SK-N-MC (cell line): ENCODE measurements at places on chromosomes 11 and 22.

GRCh38 chr11:67055812-67056211 lies 835 bp upstream of the RHOD start:
- no peak for DNase-seq

DNA sequence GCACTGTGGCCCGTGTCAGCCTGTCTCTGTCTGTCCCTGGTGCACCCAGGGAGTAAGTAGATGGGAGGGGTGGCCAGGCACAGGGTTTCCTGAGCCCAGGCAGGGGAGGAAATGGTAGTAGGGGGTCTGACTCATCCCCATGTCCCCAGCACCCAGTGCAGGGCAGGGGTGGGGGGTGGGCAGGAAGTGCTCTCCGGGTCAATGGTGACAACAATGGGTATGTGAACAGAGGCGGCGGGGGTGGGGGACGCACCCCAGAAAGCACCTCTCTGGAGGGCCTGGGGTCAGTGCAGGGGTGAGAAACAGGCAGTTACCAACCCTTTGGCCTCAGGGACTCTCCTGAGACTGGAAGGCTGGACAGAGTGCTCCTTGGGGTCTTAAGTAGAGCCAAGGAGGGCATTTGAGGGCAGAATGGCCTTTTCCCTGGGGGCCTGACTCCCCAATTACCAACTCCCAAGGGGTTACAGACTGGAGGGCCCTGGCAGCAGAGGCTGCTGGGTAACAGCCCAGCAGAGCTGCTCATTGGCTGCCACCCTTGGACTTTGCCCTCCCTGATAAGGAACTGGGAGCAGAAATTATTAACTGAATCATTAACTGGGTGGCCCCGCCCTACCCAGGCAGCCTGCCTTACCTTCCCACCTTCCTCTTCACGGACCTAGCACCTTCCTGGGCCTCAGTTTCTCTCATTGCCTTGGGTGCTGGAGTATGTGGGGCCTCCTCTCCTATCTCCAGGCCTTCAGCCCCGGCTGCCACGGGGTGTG lies 4.2 kb downstream of the MYRF start:
- no peak for DNase-seq

GRCh38 chr11:129313541-129314297 lies 61.9 kb upstream of the BARX2 start:
- peak; percentile 18 for DNase-seq

DNA sequence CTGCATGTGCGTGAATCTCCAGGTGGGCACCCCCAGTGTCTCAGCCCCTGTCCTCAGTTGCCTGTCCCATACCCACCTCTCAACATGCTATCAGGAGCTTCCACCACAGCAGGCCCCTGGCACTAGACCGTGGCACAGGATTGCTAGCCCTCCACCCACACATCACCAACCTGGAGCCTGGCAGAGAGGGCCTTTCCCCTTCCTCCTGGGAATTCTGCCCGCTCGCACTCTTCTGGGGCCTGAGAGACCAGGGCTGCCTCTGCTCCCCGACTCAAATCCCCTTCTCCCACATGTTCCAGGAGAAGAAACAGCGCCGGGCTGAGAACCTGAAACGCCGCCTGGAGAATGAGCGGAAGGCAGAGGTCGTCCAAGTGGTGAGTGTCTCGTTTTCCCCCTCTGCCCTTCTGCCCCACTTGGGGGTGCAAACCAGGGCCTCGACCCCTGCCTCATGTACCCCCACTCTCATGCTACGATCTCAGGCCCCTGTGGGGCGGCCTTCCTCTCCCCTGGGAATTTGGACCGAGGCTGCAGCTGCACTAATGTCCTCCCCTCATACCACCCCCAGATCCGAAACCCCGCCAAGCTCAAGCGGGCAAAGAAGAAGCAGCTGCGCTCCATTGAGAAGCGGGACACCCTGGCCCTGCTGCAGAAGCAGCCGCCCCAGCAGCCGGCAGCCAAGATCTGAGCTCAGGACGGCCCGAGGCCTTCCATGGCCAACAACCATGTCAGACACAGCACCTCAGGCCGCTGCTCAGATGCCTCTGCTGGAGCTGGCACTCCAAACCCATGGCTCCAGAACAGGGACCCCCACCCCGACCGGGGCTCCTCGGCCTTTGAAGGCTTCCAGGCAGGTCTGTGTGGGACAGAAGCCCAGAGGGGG lies 5.9 kb downstream of the PTGDR2 start:
- no peak for DNase-seq

DNA sequence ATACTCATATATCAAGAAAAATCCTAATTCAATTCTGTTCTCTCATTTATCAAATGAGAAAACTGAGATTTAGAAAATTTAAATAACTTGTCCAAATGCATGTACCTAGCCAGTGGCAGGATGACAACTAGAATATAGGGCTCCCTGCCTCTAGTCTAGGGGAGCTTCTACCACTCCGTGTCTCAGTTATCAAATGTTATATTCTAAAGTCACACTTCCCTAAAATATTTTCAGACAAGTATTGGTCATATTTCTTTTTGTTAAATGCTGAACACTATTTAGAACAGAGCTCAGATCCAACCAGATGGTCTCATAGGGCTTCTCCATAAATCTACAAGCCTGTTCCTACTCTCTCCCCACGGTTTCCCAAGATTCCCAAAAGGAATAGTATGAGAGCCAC lies 26.3 kb downstream of the KCNJ1 start:
- no peak for DNase-seq

- no peak for DNase-seq
These were observed 120.6 kb upstream of the CD82 start for GRCh38 chr11:44444770-44445321.

DNA sequence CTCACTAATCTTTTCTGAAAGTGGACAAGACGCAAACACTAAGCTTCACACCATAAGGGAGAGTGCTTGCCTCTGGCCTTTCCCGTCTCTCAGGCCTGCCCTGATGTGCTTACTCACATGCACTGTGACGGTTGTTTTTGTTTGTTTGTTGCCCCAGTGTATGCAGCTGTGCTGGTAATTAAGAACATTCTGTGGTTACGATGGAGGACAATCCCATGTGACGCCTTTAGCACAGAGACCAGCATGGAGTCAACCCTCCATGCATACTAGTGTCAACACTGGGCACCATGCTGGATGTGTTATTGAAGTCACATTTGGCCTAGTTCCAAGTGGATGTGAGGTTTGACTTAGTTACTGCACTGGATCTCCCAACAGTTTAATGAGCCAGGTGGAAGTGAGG lies 27.8 kb upstream of the CDON start:
- no peak for DNase-seq

DNA sequence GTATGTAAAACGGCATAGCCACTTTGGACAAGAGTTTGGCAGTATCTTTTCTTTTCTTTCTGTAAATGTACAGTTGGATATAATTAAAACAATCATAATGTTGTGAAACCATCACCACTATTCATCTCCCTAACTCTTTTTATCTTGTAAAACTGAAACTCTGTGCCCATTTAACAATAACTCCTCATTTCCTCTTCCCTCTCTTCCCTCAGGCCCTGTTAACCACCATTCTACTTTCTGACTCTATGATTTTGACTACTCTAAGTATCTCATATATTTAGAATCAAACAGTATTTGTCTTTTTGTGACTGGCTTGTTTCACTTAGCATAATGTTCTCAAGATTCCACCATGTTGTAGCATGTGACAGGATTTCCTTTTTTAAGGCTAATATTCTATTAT lies 10.2 kb downstream of the SCUBE2 start:
- DNase-seq = no peak

GRCh38 chr11:46346886-46347636 lies at the start of gene DGKZ:
DGKZ (plus strand) TSS chr11:46347463; CDS start chr11:46347660, 197 bp downstream.
- no peak for DNase-seq

DNA sequence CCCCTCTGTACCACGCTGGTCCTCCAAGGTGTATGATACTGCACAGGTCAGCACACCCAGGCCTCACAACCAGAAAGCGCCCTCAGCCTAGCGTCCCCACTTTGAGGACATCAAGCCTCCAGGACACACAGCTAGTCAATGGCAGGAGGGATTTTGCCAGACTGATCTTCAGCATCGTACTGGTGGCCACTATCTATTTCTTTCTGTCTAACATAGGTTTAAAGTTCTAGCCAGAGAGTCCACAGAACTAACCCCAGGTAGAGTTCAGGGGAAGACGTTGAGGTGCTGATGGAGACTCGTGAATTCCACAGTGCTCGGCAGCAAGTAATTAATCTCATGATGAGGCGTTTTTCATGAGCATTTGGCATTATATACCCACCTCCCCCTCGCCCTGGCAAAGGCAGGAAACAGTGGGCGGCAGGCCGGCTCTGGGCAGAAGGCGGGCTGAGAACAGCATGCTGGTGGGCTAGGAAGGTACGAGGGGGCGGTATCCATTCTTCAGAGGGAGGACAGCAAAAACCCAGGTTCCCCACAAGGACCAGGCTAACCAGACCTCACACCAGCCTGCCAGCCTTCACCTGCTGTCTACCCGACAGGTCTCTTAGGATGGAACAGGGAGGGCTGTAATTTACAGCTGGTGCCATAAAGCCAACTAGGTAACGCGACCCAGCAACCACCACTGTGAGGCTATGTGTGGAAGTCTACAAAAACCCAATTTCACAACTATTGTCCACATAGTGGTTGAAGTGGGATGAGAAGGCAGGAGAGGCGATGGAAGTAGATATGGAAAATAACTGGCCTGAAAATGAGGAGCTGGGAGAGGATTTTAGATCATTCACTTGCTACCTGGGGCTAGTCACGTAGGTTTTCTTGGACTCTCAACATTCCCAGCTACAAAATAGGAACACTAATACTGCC lies 18.5 kb downstream of the MYH9 start:
- no peak for DNase-seq

GRCh38 chr11:104064034-104064630 lies 27.7 kb downstream of the DDI1 start:
- no peak for DNase-seq

DNA sequence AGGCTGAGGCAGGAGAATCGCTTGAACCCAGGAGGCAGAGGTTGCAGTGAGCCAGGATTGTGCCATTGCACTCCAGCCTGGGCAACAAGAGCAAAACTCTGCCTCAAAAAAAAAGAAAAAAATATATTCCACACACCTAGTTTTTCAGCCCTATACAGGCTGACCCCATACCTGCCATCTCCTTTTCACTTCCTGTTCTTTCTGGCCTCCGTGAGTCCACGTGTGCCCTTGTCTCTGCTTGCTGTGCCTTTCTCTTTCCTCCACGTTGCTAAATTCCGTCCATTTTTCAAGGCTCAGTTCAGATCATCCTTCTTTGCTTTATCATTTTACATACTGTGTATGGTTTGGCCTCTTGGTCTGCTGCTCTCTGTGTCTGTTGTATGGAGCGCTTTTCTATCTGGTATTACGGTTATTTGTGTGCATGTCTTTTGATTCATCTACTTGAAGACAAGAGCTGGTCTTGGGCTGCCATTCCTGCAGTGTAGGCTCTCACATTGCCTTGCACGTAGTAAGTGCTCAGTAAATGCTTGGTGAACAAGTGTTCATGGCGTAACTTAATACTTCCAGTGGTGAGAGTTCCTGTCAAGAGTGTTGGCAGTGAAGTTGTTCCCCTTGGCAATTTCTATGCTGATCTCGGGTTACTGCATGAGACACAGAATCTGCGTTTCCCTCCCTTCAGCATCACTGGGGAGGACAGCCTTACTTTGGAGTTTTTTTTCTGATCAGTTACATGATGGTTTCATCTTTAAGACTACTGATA lies 57.5 kb downstream of the PTPRJ start:
- DNase-seq = no peak

- no peak for DNase-seq
These were observed 5.9 kb downstream of the CENPM start for GRCh38 chr22:41940832-41941765.

- DNase-seq = no peak
These were observed 20.0 kb downstream of the PRRG4 start for GRCh38 chr11:32849761-32850160.
